ENCODE measurements at places on chromosomes 16 and 17.
A peak's percentile ranks its signal among the peaks of the same experiment; 100 is the strongest.

DNA sequence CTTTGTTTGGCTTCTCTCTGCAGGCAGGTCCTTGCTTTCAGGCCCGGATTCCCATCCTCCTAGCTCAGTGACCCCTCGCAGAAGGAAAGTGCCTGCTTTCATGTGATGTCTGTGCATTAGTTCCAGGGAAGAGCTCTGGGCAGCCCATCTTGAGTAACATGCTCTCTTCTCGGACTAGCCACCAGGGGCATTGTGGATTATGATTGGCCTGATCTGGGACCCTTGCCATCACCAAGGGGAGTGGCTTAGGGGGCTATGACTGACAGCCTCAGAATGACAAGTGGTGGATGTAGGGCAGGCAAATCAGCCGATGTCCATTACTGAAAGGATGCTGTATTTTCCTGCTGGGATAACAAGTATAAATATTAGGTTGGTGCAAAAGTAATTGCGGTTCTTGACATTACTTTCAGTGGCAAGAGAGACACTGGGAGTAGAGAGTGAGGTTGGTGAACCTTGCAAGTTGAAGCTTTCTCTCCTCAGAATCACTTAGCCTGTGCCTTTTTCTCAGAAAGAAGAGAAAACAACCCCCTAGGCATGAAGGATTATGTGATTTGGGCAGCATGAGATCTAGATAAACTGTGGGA lies 71.5 kb upstream of the MPHOSPH6 start:
- DNase-seq = no peak

DNA sequence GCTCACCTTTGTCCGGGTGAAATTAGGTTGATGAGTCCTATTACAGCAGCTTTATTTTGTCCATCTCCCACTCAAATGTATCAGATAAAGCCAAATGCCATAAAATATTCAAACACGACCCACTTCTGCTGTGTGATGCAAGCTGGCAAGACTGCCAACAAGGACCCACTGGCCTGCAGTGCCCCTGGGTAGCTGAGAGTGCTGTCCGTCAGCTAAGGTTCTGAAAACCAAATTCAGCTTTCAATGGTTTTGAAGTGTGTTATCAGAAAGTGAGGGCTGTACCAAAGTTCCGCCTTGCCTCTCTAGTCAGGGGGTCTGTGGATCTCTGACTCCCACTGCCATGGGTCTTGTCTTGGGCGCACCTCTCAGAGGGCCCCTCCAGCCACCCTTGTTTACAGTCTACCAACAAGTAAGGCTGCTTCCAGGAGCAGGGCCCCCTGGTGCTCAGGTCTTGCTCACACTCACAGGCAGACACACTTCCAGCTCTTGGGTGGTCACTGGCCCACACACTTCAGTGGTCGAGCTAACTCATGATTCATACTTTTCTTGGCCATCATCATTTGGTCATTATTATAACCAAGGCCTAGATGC lies 10.5 kb upstream of the CCDC182 start:
- DNase-seq = no peak

DNA sequence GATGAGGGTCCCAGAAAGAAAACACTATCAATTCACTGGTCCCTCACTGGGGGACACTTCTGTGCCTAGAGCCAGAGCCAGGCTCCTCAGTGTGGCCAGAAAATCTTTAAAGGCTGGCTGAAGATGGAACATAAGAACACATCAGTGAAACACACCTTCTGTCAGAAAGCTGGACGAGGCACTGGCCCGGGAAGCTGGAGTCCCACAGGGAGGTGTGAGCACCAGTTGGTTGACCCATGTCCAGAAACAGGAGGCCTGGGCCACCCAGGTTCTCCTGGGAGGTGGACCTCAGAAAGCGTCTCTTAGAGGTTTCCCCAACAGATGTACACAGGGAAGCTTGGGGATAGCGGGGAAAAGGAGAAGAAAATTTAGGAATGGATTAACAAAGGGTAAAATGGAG lies 56.2 kb upstream of the ALDH3A2 start:
- DNase-seq = no peak

DNA sequence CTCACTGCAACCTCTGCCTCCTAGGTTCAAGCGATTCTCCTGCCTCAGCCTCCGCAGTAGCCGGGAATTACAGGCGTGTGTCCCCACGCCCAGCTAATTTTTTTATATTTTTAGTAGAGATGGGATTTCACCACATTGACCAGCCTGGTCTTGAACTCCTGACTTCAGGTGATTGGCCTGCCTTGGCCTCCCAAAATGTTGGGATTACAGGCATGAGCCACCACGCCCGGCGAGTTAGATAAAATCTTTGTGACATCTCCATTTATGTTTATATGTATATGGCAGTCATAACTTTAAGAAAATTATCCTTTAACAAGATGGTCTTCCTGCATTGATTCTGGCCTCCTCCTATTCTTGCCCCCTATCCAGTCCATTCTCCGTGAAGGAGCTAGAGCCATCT lies 24.0 kb downstream of the CCDC42 start:
- no peak for DNase-seq

DNA sequence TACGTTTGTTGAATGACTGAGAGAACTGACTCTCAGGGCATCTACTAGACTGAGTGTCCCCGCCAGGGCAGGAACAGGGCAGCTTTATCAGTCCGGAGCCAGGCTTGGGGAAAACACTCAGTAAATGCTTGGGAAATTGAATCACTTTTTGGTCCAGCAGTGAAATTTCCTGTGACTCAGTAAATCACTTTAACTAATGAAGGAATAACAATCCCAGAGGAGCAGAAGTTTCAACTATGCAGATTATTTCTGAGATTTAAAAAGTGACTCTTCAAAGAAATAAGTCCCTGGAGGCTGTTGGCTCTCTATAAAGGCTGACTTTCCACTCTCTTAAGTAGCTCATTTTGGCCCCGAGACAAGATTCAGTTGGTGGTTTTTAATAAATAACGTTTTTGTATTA lies 101.8 kb downstream of the FOXL1 start:
- peak; percentile 74 for DNase-seq

DNA sequence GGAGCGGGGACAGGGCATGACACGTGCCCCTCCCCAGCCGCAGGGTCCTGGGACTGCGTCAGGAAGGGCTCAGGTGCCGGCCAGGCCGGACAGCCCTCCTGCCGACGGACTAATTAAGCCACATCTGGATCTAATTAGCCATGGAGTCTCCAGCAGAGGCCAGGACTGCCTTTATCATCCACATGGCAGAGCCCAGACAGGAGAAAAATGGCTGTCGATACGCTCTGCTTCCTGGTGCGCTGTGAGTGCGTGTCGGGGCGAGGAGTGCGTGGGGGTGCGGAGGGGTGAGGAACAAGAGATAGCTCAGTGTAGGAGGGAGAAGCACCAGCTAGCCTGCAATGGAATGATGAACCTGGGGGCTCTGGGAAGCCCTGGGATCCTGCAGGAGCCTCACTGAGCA lies 218.8 kb downstream of the IRF8 start:
- no peak for DNase-seq

DNA sequence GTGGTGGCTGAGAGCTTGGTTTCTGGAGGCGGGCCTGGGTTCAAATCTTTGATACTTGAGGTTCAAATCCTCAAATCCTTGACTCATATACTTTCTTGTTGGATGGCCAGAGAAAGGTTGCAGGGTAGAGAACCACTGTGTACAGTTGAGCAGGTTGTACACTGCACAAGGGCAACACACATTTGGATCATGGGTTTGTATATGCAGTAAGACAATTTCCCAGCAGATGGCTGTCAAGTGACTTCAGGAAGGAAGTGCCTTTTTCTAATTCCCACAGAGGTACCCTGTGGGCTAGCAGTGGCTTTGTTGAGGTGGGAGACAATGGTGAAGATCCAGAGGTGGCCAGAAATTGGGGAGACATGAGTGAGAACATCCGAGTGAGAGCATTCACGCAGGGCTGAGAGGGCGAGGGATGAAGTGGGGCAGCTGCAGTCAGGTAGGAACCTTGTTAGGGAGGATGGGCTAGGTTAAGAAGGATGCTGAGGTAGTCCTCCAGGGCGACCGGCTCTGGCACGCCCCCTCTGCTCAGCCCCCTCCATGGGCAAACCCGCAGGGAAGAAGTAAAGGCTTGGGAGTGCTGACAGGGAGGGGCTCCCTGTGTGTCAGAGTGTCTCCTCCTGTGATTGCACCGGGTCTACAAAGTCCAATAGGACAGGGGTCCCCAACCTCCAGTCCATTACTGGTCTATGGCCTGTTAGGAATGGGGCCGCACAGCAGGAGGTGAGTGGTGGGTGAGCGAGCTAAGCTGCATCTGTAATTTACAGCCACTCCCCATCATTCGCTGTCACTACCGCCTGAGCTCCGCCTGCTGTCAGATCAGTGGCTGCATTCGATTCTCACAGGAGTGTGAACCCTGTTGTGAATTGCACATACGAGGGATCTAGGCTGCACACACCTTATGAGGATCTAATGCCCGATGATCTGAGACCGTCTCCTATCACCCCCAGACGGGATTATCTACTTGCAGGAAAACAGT lies 2.7 kb downstream of the C16orf89 start:
- DNase-seq = no peak

- DNase-seq = no peak
Measured at GRCh38 chr16:68116256-68116867, 31.2 kb downstream of the NFATC3 start.

DNA sequence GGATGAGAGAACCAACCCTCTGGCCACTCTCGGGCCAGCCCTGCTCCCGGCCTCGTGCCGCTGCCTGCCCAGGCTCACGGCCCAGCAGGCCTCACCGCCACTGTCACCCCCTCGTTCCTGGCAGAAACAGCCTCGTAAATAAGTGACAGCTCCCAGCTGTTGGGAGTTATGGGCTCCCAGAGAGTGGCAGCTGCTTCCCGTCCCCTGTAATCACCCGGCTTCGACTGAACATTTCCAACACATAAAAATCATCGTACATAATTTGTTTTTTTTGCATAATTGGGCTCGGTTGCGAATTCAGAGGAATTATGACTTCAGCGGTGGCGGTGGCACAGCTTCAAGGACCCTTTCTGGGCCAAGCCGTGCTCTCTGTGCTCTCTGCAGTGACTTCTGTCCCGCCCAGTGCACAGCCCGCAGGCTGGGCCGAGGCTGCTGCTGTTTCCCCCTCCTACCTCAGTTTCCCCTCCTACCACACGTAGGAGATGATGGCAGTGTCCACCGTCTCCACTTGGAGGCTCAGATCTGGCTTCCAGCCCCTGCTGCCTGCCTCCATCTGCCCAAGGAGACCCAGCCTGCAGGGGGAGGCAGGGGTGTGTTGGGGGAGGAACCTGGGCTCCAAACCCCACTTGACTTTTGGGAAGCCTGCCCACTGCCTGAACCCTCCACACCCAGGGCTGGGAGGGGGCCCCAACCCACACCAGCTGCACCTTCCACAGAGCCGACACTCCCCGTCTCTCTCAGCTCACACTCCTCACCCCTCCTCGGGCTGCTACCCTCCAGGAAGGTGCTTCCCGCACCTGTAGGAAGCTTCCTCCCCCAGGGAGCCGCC lies 84.9 kb downstream of the RTN4RL1 start:
- DNase-seq = no peak

GRCh38 chr17:72602517-72603419 lies 481.9 kb downstream of the SOX9 start:
- no peak for DNase-seq

Data from right atrium auricular region (tissue), 2 donors.